NCI-H460 (cell line): ENCODE measurements at places on chromosomes 4 and X.

GRCh38 chr4:122912810-122913575 lies 9.4 kb downstream of the NUDT6 start:
- no peak for DNase-seq

- DNase-seq: no peak
Measured at GRCh38 chr4:29058531-29058930, 1661.6 kb upstream of the PCDH7 start.

GRCh38 chr4:94757192-94758140 lies at the start of gene BMPR1B:
Gene BMPR1B (plus strand): TSS chr4:94757955. CDS start chr4:95104425, 346,470 bp downstream.
- DNase-seq: peak; percentile 18

DNA sequence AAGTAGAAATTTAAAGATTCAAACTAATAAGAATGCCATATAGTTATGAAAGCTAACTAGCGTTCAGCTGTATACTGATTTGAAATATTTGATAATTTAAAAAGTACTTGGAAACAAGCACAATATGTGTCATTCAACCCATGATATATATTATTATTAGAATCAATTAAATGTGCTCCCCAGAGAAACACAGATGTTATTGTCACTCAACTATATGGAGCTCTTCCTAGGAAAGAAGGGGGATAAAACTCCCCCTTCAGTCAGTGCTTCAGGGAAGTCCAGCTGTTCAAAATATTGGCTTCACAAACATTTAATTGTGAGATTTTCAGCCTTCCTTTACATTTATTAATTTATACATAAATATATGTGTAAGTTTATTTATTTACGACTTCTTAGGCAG lies 135.9 kb downstream of the SLC4A4 start:
- no peak for DNase-seq

GRCh38 chrX:146755214-146755613 lies 54.4 kb upstream of the CXorf51B start:
- DNase-seq: no peak

GRCh38 chrX:119206203-119206602 lies 29.9 kb upstream of the PGRMC1 start:
- no peak for DNase-seq

GRCh38 chrX:21493226-21493830 lies 119.1 kb downstream of the CNKSR2 start:
- no peak for DNase-seq
